GM04503 (cell line): ENCODE measurements at places on chromosomes 12 and 14.

- DNase-seq, result no peak
Observed at GRCh38 chr14:35573911-35574310, 39.9 kb downstream of the INSM2 start.

DNA sequence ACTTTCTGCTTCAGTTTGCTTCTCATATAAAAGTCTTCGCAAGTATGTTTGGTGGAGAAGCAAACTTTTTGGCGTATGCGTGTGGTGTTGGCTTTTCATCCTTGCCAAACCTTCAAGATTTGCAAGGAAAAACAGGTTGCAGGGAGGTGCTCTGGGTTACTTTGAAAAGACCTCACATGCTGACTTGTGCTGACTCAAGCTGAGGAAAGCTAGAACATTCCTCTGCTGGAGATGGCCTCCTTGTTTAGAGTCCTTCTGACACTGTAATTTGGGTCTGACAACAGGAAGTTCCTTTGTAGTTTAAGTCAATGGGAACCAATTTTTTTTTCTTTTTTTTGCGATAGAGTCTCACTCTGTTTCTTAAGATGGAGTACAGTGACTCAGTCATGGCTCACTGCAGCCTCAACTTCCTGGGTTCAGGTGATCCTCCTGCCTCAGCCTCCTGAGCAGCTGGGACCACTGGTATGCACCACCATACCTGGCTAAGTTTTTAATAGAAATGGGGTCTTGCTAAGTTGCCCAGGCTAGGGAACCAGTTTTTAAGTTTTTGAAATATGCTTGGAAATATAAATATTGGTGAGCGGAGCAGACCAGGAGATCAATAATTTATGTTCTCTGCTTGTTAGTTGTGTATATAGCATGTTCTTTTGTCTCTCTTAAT is 2.6 kb upstream of the ACACB start:
- DNase-seq, result no peak

- DNase-seq, result no peak
Observed at GRCh38 chr14:61559641-61560201, 135.6 kb upstream of the HIF1A start.

DNA sequence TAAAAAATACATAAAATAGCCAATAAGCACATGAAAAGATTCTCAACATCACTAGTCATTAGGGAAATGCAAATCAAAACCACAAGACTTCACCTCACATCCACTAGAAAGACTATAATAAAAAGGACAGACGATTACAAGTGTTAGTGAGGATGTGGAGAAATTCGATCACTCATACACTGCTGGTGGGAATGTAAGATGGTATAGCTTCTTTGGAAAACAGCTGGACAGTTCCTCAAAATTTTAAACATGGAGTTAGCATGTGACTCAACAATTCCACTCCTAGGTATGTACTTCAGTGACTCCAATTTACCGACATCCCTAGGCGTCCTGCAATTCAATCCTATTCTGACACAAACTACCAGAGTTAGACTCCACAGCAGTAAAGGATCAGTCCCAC is 13.7 kb downstream of the TRIM9 start:
- DNase-seq, result no peak

- DNase-seq, result no peak
Observed at GRCh38 chr12:130254461-130255276, 83.0 kb upstream of the PIWIL1 start.

GRCh38 chr12:79681008-79681590 is 9.7 kb downstream of the PAWR start:
- DNase-seq, result no peak

DNA sequence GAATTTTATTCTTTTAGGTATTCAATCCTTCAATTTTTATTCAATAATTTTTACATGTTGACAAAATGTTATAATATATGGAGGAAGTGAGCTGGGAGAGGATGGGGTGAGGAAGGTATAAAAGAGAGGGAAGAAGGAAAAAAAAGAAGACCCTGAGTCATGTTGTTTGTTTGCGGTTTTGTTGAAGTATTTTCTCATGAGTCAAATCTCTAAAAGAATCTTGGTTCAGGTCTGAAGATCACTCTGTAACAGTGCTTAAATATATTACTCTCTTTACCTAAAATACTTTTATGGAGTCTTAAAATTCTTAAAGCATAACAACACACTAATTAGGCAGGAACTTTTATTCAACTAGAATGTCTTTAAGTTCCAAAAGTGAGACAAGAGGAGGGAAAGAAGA is 489.6 kb upstream of the GARIN6 start:
- DNase-seq, result no peak

DNA sequence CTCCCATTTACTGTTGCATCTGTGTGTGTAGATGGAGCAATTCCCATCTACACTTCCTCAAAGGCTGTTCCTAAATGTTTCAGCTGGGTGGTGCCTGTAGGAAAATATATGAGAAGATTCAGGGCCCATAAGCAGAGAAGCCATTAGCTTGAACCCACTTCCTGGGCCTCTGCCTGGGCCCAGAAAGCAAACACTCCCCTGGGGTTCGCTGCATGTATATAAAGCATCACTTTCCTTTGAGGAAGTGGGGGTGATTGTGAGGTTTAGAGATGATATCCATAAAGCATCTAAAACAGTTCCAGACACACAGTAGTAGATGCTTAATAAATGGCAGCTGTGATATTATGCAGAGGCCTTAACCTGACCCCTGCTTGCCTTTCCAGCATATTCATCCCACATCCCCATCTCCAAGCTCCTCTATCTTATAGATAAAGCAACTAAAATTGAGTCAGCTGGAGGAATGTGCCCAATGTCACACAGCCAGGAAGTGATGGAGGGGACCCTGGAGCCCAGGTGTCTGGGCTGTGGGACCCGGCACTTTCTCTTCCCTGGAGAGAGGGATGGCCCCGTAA is 280.0 kb upstream of the CRY1 start:
- DNase-seq, result no peak

DNA sequence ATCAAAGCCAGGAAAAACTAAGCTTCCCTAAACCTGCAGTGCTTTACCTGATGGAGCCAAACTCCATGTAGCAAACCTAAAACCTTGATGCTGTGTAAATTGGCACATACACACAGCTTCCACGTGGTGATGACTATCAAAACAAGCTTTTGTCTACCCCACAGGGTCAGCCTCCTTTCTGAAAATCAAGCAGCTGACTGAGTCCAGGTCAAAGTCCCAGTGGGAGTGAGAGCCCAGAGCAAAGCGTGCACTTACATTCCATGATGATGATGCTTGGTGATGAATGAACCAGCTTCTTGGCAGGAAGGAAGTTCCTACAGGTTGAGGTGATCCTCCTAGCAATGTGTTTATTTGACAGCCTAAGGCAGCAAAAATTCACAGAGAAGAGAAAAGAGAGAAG is 630.0 kb upstream of the TBX3 start:
- no peak for DNase-seq

GRCh38 chr14:58408681-58409215 is 13.0 kb downstream of the TOMM20L start:
- no peak for DNase-seq

GRCh38 chr12:114976959-114977358 is 293.0 kb upstream of the TBX3 start:
- DNase-seq, result no peak

DNA sequence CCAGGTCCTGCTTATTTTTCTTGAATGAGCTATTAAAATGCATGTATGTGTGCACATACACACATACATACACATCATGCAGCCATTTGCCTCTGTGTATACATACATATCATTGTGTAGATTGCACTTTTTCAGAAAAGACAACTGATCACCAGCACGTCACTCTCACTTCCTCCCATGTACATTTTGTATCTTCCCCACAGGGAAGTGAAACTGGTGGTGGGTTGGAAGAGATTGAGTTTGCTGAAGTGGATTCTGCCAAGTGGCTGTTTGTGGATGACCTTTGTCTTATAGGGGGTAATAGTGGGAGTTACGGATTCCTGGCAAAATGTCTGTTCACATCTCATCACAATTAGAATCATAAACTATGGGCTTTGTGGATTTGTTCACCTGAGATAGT is 448.6 kb downstream of the RAD51B start:
- no peak for DNase-seq

DNA sequence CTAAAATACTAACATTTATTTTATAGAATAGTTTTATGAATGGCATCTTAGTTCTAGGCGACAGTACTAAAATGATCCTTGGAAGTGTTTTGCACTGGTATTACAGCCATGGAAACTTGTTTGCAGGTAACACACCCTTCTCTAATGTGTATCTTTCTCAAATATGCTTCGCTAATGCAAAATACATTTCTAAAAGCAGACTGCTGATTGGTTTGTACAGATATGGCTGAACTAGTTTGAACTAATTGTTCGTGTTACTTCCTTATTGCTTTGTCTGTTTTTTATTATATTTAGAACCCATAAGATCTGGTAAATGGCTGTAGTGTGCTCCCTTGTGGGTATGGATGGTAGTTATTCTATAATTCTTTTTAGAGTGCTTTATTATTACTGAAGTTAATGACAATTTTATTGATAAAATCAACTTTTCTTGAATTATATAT is 53.0 kb downstream of the ATF7IP start:
- no peak for DNase-seq

DNA sequence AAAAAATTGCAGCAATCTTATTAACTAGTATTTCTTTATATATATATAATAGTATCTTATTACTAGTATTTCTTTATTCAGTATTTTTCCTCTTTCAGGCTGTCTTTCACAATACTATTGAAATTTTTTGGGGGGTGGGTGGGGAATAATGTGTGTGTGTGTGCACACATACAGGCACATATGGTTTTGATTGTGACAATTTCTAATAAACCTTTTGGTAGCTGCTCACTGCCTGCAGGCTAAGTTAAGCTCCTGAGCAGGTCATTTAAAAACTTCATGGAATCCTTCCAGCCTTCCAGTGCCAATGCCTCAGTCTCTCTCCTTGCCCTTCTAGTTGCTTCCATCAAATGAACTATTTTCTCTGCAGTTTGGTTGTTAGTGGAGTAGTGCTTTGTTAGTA is 490.1 kb downstream of the PCNX1 start:
- no peak for DNase-seq
